ENCODE measurements at places on chromosomes 3 and 15.
A peak's percentile ranks its signal among the peaks of the same experiment; 100 is the strongest.

DNA sequence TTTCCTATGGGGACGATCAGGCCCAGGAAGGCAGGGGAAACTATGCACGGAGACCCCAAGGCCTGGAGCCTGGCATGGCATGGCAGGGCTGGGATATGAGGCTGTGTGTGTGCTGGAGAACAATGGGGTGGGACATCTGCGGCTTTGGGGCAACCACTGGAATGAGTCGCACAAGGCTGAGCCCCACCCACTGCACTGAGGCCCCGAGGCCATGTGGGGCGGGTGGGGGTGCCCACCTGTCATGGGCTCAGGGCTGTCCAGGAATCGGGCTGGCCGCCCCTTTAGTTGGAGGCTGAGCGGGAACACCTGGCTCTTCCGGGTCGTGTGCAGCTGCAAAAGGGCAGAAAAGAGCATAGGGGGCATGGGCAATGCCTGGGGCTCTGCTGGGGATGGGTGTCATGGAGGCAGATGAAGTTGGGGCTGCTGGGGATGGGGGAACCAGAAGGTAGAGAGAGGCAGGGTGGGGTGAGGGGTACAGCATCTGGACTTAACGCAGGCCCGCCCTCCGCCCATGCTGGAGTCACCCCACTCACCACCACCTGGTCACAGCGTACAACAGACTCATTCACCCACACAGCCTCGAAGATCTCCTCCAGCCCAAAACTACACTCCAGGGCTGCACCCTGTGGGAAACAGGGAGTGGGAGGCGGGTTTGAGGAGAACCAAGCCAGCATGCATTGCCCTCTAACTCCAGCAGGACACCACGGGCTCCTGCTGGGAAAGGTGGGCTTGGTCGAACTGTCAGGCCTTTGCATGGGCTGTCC lies 31.1 kb downstream of the PLXND1 start:
- no peak overlapping the region for H3K4me3 ChIP-seq
- H3K4me1 ChIP-seq, result no peaks in the 10 kb centered on the region
- no peaks in the 10 kb centered on the region for H3K27me3 ChIP-seq
- H3K36me3 ChIP-seq, result peaks cover 74% of the 10 kb centered on the region

- peaks cover 22% of the 10 kb centered on the region for H3K4me1 ChIP-seq
- H3K36me3 ChIP-seq, result peaks cover 8% of the 10 kb centered on the region
- peak overlapping the region; percentile 88 for H3K4me3 ChIP-seq
- no peaks in the 10 kb centered on the region for H3K27me3 ChIP-seq
Observed at GRCh38 chr3:66998904-66999235, 763 bp downstream of the KBTBD8 start.

DNA sequence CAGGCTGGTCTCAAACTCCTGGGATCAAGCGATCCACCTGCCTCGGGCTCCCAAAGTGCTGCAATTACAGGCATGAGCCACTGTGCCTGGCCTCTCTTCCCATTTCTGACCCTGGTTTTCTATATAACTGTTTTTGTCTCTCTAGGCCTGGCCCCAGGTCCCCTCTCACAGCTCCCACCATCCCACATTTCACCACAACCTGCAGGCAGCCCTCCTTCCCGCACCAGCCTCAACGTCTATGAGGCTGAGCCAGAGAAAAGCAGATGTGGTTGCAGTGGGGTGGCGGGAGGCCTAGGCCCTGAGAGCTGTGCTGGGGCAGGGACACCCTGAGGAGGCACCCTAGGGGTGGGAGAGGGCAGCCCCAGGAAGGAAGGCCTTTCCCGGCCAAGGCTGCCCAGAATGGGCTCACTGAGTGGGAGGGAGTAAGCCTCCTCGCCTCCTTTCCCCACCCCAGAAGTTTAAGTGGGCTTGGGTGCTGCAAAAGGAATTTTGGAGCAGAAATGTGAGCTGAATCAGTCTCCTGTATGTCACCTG lies 99.7 kb downstream of the LSM3 start:
- peaks cover 4% of the 10 kb centered on the region for H3K4me1 ChIP-seq
- no peak overlapping the region for H3K27ac ChIP-seq
- DNase-seq, result no peak
- no peaks in the 10 kb centered on the region for H3K36me3 ChIP-seq
- peaks cover 9% of the 10 kb centered on the region for H3K27me3 ChIP-seq

DNA sequence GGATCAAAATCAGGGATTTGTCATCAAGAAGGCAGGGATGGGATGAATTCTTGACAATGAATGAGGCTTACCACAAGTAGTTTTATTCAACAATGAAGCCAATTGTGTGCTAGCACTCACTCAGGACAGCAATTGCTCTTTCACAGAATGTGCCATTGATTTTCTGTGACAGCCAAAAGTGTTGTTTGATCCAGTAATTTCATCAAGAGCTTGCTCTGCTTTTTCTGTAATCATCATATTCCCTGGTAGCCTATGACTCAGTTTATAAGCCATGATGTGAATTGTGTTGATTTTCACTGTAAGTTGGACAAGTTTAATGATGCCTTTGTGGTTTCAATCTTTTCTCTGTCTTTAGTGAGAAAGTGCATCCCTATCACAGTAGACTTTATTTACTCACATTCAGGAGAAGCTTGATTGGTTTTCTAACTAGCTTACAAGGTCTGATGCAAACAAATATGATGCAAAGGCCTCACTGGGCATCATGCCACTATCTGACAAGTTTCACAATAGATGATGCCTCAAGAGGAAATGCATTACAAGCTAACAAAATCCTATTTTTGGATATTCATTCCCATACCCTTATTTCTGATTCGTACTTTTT lies 13.6 kb upstream of the CSRNP1 start:
- no peaks in the 10 kb centered on the region for H3K36me3 ChIP-seq
- peaks cover 20% of the 10 kb centered on the region for H3K4me1 ChIP-seq
- H3K4me3 ChIP-seq, result no peak overlapping the region

- H3K36me3 ChIP-seq, result no peaks in the 10 kb centered on the region
- no peaks in the 10 kb centered on the region for H3K27me3 ChIP-seq
- H3K27ac ChIP-seq, result no peak overlapping the region
- DNase-seq, result no peak
Observed at GRCh38 chr3:11534011-11534792, 109.5 kb downstream of the VGLL4 start.

DNA sequence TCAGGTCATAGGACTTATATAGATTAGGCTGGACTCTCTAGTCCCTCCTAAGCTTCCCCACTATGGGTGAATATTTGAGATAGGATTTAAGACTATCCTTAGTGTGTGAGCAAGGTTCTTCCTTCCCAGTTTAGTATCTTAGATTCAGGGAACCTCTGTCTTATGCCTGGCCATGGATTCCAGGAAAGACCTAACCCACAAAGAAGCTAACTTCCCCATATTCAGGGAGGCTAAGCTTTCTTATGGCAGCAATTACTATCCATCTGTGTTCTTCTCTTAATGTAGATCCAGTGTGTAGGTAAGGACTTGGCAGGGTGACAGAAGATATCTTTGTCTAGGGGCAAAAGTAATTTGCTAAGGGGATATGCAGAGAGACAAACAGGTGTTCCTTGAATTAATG lies 25.5 kb upstream of the PIK3R4 start:
- H3K4me1 ChIP-seq, result no peaks in the 10 kb centered on the region
- H3K36me3 ChIP-seq, result no peaks in the 10 kb centered on the region
- H3K27me3 ChIP-seq, result peaks cover 2% of the 10 kb centered on the region
- H3K4me3 ChIP-seq, result no peak overlapping the region
- no peak overlapping the region for H3K27ac ChIP-seq

- H3K4me3 ChIP-seq, result no peak overlapping the region
- H3K4me1 ChIP-seq, result no peaks in the 10 kb centered on the region
- no peak overlapping the region for H3K27ac ChIP-seq
- no peaks in the 10 kb centered on the region for H3K27me3 ChIP-seq
- DNase-seq, result no peak
- H3K36me3 ChIP-seq, result no peaks in the 10 kb centered on the region
Observed at GRCh38 chr3:155270485-155271342, 22.8 kb downstream of the STRIT1 start.

Data from osteoblast (primary cell).